ENCODE measurements at places on chromosomes 13 and 19.

GRCh38 chr13:94758436-94758960, 46.2 kb upstream of the SOX21 start:
- no peak for DNase-seq

DNA sequence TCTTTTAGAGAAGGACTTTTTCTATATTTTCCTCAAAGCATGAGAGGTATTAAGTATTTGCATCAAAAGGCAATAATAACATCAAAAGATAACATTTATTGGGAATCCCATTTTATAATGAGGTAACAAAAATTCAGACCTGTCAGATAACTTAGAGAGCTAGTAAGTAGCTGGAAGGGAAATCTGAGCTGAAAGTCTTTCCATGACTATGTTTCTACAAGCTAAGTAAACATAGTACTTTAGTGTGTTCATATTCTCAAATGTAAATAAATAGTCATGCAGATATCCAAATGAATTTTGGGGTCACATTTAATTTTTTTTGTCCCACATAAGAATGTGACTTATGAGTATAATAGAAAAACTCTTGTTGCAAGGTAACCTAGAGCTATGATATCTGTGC, 87.3 kb upstream of the FBXL3 start:
- DNase-seq, result no peak

DNA sequence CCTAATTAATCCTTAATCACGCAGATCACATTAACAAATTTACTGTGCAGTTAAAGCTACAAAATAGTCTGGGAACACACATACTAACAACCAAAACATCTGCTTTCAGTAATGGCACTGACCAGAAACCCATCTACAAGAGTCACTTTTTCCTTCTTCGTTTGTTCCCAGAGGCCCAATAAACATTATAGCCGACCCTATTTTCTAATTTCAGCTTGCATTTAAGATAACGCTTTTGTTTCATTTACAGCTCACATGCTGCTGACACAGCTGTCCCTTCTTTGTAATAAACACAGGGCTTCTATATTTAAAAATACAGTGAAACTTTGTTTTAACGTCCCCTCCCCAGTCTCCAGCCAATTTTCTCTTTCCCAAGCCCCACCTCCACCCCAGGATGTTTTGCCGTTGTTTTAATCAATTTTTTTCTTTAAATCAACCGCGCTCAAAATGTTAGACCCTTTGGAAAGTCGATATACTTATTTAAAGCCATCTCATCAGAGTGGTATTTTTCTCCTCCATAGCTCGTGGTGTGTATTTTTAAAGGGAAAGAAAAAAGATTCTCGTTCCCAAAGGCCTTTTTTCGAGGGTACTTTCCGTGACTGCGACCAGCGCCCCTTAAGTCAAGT, 1.7 kb upstream of the WBP4 start:
- DNase-seq, result no peak

DNA sequence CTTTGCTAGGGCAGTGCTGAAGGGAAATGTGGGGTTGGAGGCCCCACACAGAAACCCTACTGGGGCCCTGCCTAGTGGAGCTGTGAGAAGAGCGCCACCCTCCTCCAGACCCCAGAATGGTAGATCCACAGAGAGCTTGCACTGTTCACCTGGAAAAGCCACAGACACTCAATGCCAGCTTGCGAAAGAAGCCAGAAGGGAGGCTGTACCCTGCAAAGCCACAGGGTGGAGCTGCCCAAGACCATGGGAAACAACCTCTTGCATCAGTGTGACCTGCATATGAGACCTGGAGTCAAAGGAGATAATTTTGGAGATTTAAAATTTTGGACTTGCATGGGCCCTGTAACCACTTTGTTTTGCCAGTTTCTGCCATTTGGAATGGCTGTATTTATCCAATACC, 615.4 kb upstream of the MIR17HG start:
- DNase-seq, result no peak

GRCh38 chr19:55621205-55621672, 3.1 kb downstream of the ZNF784 start:
- DNase-seq, result no peak

DNA sequence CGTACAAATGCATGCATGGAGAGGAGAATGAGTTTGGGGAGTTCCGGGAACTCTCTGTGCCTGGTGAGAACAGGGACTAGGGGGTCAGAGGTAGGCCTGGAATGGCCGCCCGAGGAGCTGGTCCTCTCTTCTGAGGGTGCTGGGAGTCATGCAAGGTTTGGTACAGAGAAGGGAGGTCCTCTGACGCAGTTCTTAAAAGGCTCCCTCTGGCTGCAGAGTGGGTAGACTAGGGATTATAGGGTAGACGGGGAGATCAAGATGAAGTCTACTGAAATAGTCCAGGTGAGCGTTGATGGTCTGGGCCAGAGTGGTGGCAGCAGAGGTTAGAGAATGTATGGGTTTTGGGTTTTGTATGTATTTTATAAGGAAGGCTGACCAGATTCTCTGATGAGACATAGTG, 796 bp downstream of the ZNF304 start:
- DNase-seq, result no peak

DNA sequence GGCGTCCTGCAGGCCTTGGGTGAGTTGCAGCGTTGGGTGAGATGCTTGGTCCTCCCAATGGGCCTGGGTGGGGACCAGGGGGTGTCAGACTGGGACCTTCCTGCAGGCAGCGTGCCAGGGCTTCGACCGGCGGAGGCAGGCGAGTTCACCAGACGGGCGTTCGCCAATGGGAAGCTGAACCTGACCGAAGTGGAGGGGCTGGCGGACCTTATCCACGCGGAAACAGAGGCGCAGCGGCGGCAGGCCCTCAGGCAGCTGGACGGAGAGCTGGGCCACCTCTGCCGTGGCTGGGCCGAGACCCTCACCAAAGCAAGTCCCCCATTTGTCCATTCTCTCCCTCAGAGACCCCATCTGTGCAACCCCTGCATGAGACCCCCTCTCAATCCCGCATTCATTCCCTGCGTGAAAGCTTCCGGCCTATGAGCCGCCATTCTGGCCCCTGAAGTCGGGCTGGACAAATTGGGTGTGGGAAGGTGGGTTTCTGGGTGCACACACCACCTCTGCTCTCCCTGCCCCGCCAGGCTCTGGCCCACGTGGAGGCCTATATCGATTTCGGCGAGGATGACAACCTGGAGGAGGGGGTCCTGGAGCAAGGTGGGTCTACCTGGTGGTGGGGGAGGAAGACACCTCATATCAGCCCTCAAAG, 1.2 kb downstream of the GTPBP3 start:
- DNase-seq, result no peak

Data from posterior cingulate gyrus (tissue), 11 donors.